CD4-positive, alpha-beta T cell treated with Interleukin-15 for 1 hour (primary cell): ENCODE measurements at places on chromosomes 5 and 9.

DNA sequence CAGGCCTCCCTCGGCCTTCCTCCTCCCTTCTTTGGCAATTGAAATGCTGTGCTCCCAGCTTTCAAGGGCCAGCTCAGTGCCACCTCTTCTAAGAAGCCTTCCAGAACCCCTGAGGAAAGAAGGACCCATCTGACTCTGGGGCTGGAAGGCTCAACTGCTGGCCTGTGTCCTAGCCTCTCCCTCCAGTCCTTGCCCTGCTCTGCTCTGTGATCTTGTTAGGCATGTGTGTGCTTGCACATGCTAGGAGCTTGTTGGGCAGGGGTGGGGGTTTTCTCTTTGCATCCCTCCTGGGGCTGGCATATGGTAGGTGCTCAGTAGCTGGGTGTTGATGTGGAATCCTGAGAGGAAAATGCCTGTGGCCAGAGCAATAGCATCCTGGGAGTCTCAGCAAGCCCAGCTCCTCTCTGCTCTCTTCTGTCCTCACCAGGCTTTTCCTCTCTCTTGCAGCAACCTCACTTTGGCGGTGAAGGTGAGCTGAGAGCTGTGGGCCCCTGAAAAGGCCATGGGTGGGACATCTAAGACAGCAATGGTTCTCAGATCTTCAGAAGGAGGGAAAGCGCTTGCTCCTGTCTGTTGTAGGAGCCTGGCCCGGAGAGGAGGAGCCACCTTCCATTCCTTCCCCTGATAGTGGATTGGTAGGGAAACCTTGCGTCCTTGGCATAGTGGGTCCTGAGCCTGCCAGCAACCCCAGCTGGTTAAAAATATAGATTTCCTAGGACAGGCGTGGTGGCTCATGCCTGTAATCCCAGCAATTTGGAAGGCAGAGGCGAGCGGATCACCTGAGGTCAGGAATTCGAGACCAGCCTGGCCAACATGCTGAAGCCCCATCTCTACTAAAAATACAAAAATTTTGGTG is 9.9 kb downstream of the DOLK start:
- DNase-seq, result no peak

- no peak for DNase-seq
These were observed 110.1 kb downstream of the FANCC start for GRCh38 chr9:95207403-95207802.

DNA sequence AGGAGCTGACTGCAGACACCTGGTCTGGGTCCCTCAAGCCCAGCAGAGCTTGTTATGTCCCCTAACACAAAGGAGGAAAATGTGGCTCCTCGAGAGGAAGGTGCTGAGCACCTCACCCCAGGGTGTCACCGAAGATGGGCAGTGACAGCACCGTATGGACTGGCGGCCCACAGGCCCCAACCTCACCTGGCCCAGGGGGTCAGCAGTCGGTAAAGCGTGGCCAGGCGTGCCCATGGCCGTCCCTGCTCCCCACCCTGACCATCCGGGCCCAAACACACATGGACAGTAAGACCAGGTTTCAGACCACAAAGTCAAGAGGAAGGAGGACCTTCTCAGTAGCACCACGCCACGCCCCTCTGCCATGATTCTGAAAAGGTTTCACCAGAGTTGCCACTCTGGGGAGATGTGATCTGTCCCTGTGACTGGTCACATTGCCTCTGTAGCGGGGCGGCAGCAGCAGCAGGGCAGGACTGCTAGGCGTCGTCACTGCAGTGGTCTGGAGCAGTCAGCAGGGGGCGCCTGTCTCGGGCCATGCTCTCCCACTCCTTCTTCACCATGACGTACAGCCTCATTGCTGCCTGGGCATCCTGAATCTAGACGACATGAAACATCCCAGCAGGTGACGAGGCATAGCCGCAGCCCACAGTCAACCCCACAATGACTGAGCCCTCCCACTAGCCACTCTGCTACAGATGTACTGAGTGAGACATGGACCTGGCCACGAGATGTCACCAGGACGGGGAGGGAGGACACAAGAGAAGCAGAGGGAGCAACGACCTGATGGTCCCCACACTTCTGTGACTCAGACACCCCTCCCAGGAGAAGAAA is 11.1 kb downstream of the REXO4 start:
- DNase-seq, result peak; percentile 80

DNA sequence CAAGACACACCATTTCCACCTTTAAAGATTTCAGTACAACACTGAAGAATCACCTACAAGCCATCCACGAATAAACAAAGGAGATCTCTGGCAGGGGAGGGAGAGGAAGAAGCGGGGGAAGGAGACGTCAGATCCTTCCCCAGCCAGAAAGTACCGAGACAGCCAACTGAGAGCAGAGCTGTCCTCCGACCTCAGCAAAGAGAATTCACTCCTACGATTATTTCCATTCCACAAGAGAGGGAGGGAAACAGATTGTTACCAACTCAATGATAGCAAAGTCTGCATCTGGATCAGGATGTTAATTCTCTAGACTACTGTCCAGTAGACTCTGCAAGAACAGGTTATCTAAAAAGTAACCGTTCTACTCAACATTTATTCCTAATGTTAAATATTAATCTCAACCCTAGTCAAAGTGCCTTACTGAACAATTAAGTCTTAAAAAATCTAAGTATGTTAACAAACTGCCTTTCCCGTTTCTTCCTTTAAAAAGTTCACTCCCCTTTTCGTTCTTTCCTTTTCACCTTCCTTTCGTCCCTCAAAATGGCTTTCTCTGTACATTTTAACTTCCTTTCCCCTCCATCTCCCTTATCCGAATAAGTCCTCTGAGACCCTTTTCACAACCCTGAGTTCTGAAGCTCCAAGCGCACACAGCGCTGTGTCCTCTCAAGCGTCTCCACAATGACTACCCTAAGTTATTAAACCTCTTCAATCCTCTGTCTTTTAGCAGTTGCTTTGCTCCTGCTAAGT is 1.4 kb downstream of the CHD1 start:
- DNase-seq, result peak; percentile 80

GRCh38 chr5:80931411-80931810 is 28.8 kb upstream of the RASGRF2 start:
- no peak for DNase-seq

DNA sequence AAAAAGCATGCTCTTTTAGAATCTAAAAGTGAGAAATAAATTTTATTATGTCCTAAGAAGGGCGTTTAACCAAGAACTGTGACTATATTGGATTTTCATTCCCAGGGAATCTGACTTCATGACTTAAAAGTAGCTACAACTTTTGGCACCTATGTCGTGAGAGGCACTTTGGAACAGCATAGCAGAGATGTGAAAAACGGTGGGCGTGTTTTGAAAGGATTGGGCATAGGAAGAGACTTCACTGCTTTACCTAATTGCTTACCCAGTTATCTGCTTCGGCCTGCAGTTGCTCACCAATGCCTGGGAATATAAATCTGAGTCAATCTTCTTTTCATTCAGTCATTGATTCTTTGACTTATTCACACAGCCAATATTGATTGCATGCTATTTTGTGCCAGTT is 363.4 kb downstream of the DNAH5 start:
- no peak for DNase-seq

- DNase-seq, result no peak
These were observed 8.2 kb downstream of the COL27A1 start for GRCh38 chr9:114163517-114163951.

DNA sequence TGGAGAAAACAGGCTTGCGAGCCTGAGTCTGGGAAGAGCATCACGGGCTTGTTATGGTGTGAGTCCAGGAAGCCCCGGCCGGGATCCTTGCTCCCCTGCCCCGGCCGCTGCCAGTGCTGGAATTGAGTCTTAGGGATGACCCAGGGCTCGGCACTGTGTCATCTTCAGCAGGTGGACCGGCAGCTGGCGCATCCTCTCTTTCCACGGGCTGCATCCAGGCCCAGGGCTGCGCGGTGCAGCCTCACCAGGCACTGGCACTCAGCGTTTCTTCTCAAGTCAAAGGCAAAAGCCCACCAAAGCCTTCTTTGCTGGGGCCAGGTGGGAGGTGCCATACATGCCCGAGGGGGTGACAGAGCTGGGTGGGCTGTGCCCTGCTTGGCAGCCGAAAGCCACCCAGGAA is 46.6 kb downstream of the COL5A1 start:
- DNase-seq, result no peak

DNA sequence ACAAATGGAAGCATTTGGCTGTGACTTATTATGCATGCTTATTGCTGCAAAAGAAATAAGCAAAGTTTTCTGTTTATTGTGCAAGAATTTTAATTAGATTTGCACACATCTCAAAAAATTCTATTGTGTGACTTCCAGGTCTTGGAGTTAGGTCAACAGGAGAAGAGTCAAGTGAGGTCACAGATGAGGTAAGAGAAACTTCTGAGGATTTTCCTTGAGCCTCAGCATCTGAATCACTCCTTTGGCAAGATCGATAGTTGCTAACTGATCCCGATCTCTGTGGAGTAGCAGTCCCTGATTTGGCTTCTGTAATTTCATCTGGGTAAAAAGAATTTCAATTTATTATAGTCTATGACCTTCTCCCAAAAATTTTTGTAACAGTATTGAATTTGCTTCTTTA is 6.9 kb upstream of the TTC33 start:
- DNase-seq, result no peak

DNA sequence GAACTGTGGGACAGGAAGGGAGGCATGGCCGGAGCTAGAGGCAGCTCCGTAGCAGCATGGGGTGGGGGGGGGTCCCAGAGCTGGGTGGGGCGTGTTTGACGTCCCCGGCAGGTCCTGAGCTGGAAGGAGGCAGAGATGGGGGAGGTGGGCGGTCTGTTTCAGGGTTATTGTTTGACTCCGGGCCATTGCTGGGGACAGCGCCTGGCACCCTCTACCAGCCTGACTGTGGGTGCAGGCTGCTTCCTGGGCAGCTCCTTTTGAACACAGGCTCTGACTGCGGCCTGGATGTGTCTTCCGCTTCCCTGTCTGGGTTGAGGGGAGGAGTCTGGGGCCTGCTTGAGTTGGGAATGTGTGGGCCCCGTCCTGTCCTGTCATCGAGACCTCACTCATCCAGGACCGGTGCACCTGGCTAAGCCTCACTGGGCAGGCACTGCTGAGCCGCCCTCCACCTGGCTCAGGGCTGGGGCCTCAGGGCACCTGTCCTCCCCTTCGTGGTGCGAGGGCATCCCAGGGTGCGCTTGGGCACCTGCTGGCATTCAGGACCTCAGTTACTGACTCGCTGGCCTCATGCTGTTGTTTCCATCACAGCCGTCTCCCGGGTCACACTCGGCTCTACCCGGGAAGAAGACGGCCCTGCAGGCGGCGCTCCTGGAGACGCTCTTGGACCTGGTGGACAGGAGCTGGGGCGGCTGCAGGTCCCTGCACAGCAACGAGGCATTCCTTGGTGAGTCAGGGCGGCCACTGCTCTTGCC is 26.5 kb downstream of the CEP72 start:
- peak; percentile 15 for DNase-seq

DNA sequence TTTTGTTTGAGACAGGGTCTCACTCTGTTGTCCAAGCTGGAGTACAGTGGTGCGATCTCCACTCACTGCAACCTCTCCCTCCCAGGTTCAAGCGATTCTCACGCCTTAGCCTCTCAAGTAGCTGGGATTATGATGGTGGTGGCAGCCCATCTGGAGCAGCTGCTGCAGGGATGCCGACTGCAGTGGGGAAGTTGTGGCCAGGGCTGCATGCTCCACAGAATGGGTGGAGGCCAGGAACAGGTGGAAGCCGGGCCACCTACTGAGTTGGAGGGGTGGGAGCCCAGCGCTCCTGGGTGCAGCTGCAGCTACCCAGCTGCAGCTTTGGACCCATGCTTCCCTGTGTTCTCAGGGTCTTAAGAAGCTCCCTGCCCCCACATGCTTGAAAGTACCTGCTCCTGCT is 99.7 kb downstream of the SCAI start:
- no peak for DNase-seq

DNA sequence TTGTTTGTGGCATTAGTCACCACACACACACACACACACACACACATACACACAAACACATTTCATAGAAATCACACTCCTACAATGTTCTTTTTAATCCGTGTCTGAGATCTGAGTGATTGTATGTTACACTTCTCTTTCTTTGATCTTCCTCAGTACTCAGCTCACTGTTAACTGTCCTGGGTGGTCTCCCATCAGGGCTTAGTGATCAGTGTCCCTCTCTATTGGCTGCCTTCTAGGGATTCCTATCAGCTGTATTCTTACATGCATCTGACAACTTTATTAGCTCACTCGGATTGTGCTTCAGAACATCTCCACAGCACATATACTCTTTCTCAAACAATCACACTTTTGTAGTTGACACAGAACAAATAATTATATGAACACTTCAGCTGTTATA is 170.2 kb upstream of the POU5F2 start:
- DNase-seq, result no peak

- DNase-seq, result no peak
These were observed 2.7 kb upstream of the PHPT1 start for GRCh38 chr9:136846376-136847087.

DNA sequence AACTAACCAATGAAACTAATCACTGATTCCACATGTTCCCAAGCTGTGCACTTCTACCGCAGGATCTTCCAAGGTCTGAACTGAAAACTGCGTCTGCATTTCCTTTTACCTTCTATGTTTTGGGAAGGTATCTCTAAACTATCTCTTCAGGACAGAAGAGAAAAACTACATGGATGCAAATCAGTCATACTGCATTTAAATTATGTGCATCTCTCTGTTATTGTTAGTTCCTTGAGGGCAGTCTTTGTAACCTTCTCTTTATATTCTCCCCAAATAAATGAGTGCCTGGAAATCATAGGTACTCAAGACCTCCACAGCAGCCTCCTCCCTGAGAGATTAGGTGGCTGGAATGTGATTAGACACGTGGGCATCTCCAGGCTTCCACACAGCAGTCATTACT is 17.1 kb downstream of the MTX3 start:
- DNase-seq, result no peak

DNA sequence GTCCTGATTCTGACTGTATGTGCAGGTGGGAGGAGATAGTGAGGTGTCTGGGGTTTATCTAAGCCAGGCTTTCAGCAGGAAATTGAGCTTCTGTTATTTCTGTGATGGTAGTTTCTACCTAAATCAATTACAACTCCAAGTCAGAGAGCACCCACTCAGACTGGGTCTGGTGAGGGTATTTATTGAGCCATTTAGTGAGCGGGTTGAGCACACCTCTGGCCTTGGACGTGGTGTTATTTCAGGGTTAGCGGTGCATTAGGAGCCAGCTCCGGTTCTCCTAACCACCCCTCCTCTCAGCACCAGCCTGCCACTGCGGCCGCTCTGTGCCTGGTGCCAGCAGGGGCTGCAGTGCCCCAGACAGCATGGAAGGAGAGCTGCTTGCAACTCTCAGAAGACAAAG is 238.9 kb downstream of the CACNA1B start:
- DNase-seq, result no peak

GRCh38 chr5:166906991-166907713 is 1384.3 kb upstream of the WWC1 start:
- DNase-seq, result no peak

- no peak for DNase-seq
These were observed 50.1 kb downstream of the TMEM167A start for GRCh38 chr5:83026930-83027687.
